Fibroblast of the aortic adventitia (primary cell): ENCODE measurements at places on chromosomes 1 and 21.

DNA sequence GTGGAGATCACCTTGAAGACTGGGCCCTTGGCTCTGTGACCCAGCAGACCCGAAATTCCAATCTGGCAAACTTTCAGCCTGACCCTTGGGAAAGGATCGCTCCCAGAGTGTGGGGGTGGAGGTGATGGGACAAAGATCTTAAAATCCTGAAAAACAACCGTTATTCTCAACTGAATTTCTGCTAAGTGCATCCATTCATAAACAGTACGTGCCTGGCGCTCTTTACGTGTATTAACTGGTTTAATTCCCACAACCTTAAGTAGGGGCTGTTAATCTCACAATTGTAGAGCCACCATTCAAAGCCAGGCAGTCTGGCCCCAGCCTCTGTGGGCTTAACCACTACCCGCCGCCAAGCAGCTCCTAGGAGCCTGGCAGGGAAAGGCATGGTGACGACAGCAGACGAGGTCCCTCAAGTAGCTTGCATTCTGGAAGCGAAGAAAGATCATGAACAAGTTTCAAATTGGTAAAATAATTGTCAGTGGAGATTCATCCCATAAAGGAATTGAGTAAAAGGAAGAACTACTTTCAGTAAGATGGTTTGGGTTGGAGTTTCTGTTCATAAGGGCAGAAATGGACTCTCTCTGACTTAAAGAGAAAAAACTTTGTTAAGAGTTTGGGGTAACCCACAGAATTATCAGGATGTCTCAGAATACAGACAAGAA lies 11.4 kb upstream of the RGS16 start:
- DNase-seq, result peak; percentile 66

DNA sequence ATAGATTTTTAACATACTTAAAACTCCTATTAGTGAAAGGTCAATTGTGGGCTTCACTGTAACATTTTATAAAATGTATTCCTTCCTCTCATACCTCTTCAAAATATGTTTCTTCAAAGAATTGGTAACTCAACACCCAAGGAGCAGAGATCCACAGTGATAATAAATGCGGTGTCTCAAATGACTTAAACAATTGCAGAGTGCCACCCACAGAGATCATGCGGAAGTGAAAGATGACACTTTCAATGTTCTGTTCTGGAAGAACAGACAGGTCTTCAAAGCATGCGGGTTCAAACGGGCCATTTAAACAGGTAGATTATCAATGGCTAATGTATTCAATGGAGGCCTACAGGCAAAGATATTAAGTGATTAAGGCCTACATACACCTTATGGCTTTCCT lies 157.0 kb upstream of the GREM2 start:
- DNase-seq, result no peak

- DNase-seq, result peak; percentile 98
Observed at GRCh38 chr1:209827384-209828262, at the start of gene UTP25. Gene UTP25 (plus strand): TSS chr1:209827972. CDS start chr1:209828064, 92 bp downstream.

- DNase-seq, result no peak
Observed at GRCh38 chr1:66351913-66352312, 182.0 kb upstream of the SGIP1 start.

DNA sequence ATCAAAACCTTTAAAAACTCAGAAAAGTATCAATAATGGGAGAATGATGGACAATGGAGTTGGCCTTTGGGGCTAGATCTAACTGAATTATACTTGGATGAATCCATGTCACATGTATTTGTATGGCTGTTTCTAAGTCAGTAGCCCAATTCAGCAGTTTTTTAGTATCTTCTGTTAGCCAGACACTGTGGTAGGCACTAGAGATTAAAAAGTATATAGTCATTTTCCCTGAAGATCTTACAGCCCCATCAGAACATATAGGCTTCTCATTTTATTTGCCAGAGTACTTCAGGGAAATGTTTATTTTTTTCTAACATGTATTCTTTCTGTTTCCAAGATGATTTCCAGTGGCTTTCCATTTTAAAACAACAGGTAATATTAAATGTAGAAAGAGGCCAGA lies 273.7 kb downstream of the NFIA start:
- no peak for DNase-seq
